Hepatocyte (in vitro differentiated cells): ENCODE measurements at places on chromosomes 3 and 15. TPM values are rescaled to one million over a fixed set of nuclear protein-coding genes. Genes with fewer than 3 reads are reported as not detected.

GRCh38 chr3:146817704-146818103 lies 212.6 kb upstream of the PLSCR5 start:
- no peak overlapping the region for H3K27ac ChIP-seq
- no peak overlapping the region for H3K4me3 ChIP-seq
- no peaks in the 10 kb centered on the region for H3K4me1 ChIP-seq
- H3K27me3 ChIP-seq: no peaks in the 10 kb centered on the region
- DNase-seq: no peak
- no peaks in the 10 kb centered on the region for H3K36me3 ChIP-seq

FBN1 gene
- total RNA-seq: 172 and 199 TPM in 2 replicates

SLC41A3 gene
- 43.4 and 52.9 TPM in 2 replicates for total RNA-seq

DNA sequence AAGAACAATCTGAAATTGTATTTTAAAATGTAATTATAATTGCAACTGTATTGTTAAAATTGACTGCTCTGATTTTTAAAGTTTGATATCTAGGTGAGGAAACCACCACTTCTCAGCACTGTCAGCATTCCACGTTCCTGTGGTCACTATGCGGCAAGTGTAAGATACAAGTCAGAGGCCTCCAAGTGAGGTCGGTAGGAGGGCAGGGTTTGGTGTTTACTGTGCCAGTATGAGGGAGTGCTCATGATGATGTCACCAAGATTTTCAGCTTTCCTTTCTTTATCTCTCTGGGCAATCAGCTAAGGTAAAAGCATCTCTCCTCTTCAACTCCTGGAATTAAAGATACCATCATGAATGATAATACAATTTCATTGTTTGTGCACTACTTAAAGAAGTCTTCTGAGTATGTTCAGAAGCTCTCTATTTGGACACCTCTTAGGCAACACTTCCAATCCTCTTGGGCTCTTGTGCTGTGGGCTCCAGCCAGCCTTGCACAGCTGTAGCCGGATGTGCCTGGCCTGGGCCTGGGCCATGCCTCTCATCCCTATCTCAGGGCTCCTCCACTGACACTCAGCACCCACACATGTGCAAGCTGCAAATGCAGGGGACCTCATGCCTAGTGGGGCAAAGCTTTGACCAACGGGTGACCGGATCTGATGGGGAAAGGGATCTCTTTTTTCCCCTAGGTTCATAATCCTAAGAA lies 42.9 kb downstream of the CCR3 start:
- H3K4me3 ChIP-seq: no peak overlapping the region
- no peaks in the 10 kb centered on the region for H3K36me3 ChIP-seq
- no peak for DNase-seq
- H3K27ac ChIP-seq: no peak overlapping the region
- H3K4me1 ChIP-seq: no peaks in the 10 kb centered on the region
- no peaks in the 10 kb centered on the region for H3K27me3 ChIP-seq

- H3K4me3 ChIP-seq: no peak overlapping the region
- no peaks in the 10 kb centered on the region for H3K4me1 ChIP-seq
- no peaks in the 10 kb centered on the region for H3K27me3 ChIP-seq
- no peak overlapping the region for H3K27ac ChIP-seq
- no peaks in the 10 kb centered on the region for H3K36me3 ChIP-seq
- no peak for DNase-seq
These were observed 12.1 kb downstream of the USF3 start for GRCh38 chr3:113684271-113684819.
